ENCODE measurements at places on chromosomes 5 and 9. TPM values are rescaled to one million over a fixed set of nuclear protein-coding genes. Genes with fewer than 3 reads are reported as not detected.

The HK3 gene
- total RNA-seq = 0.72 TPM

The ENTREP1 gene
- total RNA-seq = 49.2 TPM

- DNase-seq = no peak
These were observed 534.4 kb upstream of the TLE4 start for GRCh38 chr9:79037338-79037737.

GRCh38 chr9:38309324-38310195 lies 82.9 kb upstream of the ALDH1B1 start:
- DNase-seq = no peak

DNA sequence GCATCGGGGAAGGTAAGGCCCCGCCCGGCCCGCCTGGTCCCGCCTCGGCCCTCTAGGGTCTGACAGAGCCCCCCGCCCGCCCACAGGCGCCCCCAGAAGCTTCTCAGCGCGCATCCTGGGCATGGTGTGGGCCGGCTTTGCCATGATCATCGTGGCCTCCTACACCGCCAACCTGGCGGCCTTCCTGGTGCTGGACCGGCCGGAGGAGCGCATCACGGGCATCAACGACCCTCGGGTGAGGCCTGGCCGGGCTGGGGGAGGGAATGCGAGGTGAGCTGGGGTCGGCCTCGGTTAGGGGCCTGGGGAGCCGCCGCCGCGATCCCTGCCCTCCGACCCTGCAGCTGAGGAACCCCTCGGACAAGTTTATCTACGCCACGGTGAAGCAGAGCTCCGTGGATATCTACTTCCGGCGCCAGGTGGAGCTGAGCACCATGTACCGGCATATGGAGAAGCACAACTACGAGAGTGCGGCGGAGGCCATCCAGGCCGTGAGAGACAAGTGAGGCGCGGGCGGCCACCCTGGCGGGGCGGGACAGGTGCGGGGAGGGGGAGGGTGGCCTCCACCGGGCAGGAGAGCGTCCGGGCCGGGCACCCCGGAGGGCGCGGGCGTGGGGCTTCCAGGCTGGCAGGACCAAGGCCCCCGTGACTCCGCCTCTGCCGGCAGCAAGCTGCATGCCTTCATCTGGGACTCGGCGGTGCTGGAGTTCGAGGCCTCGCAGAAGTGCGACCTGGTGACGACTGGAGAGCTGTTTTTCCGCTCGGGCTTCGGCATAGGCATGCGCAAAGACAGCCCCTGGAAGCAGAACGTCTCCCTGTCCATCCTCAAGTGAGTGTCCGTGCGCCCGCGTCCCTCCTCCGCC lies 7.1 kb downstream of the LRRC26 start:
- no peak for DNase-seq

DNA sequence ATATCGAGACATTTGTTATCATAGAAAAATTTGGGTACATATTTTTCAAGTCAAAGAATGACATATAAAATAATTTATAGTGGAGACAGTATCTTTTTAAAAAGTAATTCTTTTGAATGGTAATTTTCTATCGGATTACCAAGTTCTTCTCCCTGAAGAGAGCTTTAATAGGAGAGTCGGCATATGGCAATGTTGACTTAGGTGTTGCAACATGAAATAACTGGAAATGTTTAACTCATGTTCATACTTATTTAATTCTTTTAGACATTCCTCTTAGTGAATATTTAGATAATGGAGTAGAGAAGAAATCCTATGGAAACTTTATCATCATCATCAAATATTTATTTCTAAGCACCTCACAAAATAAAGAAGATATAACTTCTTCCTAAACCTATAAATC lies 118.2 kb upstream of the CTNND2 start:
- no peak for DNase-seq
